ENCODE measurements at places on chromosomes 7 and 10. TPM values are rescaled to one million over a fixed set of nuclear protein-coding genes. Genes with fewer than 3 reads are reported as not detected.
A peak's percentile ranks its signal among the peaks of the same experiment; 100 is the strongest.

- DNase-seq: peak; percentile 70
These were observed 55.4 kb upstream of the SEC61G start for GRCh38 chr7:54814401-54814800.

DNA sequence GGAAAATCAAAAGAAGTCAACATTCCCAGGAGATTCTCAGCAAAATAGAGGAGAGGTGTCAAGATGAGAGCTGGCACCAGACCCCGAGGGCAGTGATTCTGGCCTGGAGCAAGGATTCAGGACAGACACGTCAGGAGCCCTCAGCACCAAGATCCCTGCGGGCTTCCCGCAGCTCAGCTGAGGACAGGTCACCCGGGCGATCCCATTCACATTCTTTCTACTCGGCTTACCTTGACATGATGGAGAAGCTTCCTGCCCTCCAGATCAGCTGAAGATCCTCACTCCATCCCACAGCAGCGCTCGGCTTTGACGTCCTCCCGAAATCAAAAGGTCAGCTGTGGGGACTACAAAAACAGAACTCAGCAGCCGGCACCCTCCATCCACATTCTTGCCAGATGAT, 139.1 kb downstream of the DLG5 start:
- no peak for DNase-seq

- no peak for DNase-seq
These were observed 17.0 kb downstream of the SORCS3 start for GRCh38 chr10:104658067-104658466.

DNA sequence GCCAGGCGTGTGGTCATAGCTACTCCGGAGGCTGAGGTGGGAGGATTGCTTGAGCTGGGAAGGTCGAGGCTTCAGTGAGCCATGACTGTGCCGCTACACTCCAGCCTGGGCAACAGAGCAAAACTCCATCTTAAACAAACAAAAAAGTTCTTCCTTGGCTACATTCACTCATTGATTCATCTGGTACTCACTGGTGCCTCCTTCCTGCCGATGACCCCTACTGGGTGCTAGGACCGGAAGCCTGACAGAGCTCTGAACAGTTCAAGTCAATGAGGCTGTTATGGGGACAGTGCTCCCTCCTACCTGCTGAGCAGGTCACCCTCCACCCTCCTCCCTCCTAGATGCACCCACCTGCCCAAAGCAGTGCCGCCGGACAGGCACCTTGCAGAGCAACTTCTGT, 4.9 kb downstream of the PCOLCE start:
- DNase-seq: no peak

FOXI2 gene
- not detected for total RNA-seq

DNA sequence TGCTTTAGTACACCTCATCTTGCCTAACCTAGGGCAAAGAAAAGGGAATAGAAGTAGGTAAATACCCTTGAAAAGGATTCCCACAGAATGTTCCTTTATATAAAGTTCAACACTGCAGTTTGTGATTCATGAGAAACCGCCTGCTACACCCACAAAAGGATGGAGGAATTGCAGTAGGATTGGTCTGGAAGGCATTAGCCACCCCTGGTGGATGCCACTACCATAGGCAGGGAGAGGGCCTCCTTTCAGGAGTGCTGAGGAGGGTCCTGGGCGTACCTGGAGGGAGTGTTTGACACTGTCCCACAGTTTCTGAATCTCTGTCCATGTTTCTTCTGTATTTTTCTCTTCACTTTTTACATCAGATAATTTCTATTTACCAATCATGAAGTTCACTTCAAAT, 221.8 kb upstream of the TMEM72 start:
- DNase-seq: no peak

- DNase-seq: peak; percentile 69
These were observed 85.8 kb upstream of the EGFR start for GRCh38 chr7:54932818-54933543.

BLNK gene
- total RNA-seq: 9.3 TPM

- no peak for DNase-seq
These were observed 11.8 kb upstream of the PDCD4 start for GRCh38 chr10:110859973-110860376.

- DNase-seq: no peak
These were observed 2.0 kb upstream of the ACTA2 start for GRCh38 chr10:88954458-88955083.

GRCh38 chr7:2048531-2048930, 184.2 kb downstream of the MAD1L1 start:
- DNase-seq: no peak

- no peak for DNase-seq
These were observed 290.9 kb downstream of the SUGCT start for GRCh38 chr7:40425696-40426095.

NKX6-2 gene
- not detected for total RNA-seq

WBP1L gene
- 33.0 TPM for total RNA-seq

Data from left lobe of liver (tissue), 2 donors.